HCEC 1CT (cell line): ENCODE measurements at places on chromosomes 5 and 9.

- no peak for DNase-seq
These were observed 162.0 kb upstream of the CDKN2B start for GRCh38 chr9:22170990-22171670.

DNA sequence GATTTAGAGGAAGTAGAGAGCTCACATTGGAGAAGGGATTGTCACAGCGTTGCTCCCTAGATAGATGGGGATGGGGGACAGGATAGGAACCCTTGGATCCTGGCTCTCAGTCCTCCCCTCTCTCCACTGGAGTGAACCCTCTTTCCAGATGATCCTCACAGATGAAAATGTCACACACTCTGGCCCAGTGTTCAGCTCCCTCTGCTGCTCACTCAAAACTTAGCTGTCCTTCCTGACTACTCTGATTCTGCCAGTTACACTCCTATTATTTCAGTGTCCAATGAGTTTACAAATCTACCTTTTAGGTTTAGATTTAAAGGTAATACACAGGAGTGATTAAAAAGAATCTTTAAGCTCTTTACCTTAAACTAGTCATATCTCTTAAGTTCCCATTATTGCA lies 5.8 kb upstream of the SPINK7 start:
- no peak for DNase-seq

DNA sequence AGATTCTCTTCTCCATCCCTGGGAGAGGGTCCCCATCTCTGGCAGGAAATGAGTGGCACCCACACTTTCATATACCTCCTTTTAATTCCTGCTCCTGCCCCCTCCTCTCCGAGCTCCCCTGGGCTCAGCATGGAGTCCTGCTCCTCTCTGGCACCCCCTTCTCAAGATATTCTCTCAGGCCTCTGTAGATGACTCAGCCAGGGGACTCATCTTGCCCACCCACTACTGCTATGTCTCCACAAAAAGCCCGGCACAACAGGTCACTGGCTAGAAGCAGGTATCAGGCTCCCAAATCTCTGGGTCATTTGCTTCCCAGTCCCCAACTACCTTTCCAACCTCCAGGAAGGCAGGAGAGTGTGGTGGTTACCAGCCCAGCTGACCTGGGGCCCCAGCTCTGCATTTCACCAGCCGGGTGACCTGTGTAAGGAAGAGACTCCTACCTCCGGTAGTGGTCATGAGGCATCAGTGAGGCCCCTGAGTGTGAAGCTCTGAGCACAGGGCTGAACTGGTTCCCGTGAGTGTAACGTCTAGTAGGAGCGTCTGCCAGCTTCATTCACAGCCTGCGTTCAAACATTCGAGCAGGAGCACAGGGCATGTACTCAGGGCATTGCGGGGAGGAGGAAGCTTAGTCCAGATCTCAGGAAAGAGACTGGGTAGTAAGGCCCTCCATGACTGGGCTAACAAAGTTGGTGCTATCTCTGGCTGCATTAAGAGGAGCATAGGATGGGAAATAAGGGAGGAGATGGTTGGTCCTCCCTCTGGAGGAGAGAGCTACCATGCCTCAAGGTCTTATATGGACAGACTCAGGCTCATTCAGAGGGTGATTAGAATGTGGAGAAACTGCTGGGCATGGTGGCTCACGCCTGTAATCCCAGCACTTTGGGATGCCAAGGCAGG lies 63.7 kb downstream of the LMX1B start:
- DNase-seq: no peak

DNA sequence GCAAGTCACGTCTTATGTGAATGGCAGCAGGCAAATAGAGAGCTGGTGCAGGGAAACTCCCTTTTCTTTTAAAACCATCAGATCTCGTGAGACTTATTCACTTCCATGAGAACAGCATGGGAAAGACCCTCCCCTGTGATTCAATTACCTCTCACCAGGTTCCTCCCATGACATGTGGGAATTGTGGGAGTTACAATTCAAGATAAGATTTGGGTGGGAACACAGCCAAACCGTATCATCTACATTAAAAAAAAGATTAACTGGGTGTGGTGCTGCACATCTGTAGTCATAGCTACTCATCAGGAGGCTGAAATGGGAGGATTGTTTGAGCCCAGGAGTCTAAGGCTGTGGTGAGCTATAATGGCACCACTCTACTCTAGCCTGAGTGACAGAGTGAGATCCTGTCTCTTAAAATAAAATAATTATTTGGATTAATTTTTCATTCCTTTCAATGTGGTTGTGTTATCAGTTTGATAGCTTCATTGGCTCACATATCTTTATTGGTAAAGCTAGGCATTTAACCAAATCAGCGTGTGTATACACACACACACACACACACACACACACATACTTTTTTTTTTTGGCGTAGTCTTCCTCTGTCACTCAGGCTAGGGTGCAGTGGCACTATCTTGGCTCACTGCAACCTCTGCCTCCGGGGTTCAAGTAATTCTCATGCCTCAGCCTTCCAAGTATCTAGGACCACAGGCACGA lies 21.8 kb downstream of the DENND4C start:
- no peak for DNase-seq

GRCh38 chr9:10525972-10526371 lies 86.8 kb downstream of the PTPRD start:
- no peak for DNase-seq

GRCh38 chr9:76456202-76456926 lies 2.6 kb upstream of the GCNT1 start:
- DNase-seq: peak; percentile 61

- DNase-seq: no peak
These were observed 1.2 kb downstream of the ERCC8 start for GRCh38 chr5:60943624-60944023.

DNA sequence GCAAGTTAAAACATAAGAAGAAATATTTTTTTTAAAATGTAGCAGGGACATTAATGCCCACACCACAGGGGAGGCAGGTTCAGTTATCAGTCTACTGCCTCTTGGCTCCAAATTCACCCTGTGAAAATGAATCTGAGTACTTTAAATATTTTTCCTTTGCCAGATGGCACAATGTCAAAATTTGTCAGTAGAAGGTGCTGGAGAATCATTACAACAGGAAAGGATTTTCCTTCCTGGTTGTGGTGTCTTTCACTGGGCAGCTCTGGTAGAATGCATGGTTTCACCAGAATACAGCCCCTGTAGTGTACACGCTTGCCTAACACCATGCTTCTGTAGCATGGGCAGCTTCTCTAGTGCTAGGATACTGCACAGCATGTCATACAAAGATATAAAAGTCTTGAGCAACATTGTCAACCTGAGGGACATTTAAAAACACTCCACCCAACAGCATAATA lies 9.7 kb upstream of the SREK1 start:
- no peak for DNase-seq

DNA sequence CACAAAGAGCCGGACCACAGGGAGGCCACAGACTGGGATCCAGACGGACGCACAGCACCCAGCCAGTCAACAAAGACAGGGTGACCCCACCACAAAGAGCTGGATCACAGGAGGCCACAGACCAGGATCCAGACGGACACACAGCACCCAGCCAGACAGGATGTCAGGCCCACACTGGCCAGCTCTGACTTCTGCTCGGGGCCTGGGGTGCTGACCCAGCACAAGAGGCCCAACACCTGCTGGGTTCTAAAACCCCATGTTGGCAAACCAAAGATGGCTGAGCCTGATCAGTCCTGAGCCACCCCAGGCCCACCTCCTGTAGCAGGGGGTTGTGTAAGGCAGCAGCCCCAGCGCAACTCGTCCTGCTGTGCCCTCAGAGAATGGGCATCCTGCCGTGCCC lies 5.2 kb upstream of the DPH7 start:
- DNase-seq: no peak

DNA sequence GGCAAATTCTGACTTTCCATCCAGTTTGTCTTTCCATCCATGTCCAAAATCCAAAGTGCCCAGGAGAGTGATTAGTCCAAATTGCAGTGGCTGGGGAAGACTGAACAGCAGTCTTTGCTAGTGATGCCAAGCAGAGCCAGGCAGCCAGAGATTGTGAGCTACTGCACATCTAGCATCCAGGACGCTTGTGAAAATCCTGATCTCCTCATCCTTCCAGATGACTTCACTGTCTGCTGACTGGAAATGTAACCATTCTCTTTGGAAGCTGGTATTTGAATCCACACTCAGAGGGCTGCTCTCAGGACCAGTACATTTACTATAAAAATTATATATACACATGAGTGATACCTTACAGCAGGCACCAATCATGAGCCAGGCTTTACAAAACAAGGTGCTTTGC lies 49.6 kb downstream of the MACROH2A1 start:
- no peak for DNase-seq

GRCh38 chr9:131036529-131037334 lies 27.8 kb downstream of the LAMC3 start:
- no peak for DNase-seq

GRCh38 chr5:219460-219863 lies 1.3 kb downstream of the SDHA start:
- DNase-seq: peak; percentile 29

DNA sequence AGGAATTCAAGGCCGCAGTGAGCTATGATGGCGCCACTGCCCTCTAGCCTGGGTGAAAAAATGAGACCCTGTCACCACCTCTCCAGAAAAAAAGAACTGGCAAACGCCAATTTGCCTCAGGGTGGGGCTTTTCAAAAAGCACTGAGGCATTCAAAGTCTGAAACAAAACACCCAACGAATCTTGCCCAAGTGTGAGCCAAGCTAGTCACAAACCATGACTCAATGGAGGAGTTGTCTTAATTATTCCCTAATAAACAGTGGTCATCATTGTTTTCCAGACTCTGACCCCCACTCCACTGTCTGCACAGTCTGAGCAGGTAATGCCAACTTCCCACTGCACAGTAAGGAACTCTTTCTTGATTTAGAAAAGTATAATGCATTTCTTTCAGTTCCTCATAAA lies 16.8 kb downstream of the FRMD3 start:
- no peak for DNase-seq

DNA sequence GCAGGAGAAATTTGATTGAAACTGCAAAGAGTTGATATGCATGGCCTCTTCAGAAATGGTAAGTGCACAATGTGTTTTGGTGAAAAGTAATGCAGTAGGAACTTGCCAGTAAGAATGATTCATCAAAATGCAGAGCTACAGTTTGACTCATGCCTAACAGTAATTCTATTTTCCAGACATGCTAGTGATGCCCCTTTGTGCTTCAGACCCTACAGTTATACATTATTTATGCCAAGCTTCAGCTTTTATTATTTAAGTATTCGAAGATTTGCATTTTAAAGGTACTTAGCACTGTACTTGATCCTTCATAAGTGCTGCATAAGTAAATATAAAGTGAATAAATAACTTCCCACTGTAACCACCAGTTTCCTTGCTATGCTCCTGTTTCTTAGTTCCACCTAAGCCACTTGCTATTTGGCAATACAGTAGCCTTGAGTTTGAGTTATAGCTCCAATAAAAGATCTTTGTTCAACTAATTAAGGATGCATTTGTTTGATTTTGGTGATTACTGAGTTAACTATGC lies 3.6 kb upstream of the SPATA31E1 start:
- peak; percentile 85 for DNase-seq

- DNase-seq: no peak
These were observed 39.9 kb downstream of the KIF24 start for GRCh38 chr9:34289159-34289558.

DNA sequence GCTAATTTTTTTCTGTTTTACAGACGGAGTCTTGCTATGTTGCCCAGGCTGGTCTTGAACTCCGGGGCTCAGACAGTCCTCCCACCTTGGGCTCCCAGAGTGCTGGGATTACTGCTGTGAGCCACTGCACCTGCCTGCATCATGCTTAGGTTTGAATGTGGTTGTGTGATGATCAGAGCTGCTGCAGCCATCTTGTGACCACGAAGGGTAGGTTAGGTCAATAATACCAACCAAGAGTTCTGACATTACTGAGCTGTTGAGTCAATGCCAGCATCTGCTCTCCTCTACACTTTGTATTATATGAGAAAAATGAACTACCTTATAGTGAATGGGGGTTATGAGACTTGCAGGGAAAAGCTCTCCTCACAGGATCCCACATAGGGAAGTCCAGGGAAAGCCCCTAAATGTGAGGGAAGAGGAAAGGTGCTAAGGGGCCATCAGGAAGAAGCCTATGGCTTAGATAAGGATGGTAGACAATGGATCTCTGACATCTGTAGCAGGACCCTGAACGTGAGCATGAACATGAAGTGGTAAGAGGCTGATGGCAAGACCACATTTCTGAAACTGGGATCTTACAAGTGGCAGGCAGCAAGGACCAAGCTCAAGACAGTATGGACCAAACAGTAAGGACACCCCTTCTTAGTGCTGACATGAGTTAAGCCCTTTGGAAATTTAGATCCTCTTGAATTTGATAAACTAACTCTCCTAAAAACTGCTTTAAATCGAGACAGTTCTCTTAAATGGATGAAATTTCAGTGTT lies 75.7 kb upstream of the ZNF169 start:
- DNase-seq: no peak

DNA sequence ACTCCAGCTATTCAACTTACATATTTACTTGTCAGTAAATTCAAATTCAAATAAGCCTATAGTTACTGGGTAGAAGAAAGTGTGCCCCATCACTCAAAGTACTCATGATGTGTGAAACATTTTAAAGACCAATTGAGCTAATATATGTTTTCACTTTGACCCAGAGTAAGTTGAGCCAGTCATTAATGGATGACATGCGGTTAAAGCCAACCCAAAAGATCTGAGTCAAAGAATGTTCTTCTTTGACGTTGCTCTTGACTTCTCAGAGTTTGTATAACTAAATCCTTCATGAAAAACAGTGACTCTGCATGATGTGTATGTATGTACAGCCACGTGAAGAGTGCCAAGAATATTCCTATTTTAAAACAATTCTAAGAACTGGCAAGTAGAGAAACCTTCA lies 237.4 kb downstream of the NR2F1-AS1 start:
- DNase-seq: no peak

DNA sequence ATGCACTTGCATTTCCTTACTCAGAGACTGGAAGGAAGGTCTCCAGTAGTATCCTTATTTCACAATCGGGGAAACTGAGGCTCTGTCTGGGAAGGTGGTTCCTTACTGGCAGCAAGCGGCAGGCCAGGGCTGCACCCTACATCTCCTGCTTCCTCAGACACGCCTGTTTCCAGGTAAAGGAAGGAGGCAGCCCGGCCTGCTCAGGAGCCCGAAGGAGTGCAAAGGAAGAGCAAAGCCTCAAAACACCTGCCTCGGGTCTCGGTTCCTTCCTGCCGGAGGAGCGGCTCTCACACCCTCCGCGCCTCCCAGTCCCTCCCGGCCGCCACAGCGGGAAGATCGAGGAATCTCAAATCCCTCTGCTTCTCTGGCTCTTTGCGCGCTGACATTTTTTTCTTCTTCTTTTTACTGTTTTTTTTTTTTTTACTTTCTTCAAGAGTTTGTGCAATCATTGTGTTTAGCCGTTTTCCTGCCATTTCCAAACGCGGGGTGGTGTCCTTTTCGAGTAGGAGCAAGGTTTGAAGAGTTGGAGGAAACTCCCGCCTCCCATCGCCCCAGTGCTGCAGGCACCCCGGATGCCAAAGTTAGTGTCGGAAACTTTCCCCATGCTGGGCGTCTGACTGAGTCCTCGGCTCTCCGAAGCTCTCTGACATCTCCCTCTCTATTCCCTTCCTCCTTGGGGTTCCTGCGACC lies 1.0 kb downstream of the GGTA1 start:
- DNase-seq: peak; percentile 40

DNA sequence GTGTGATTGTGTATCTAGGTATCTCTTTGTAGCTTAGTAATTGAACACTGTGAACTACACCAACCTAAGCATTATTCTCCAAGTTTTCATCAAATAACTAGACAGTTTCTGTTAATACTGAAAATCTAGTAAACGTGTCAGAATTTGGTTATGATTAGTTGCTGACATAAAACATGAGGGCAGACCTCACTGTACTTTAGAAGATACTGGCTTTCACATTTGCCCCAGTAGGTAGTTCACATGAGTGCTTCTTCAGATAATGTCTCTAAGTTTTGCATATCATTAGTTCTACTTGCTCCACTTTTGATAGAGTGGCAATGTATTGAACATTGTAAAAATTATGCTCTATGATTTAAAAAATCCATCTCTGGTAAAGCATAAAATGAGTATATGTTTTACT lies 7.1 kb downstream of the CDKN2B start:
- DNase-seq: no peak
